ENCODE measurements at places on chromosomes 6 and 20. TPM values are rescaled to one million over a fixed set of nuclear protein-coding genes. Genes with fewer than 3 reads are reported as not detected.

Gene SYTL3
- polyA plus RNA-seq, result 3.1 TPM

GRCh38 chr20:6044115-6044514 is 9.7 kb downstream of the LRRN4 start:
- DNase-seq, result no peak

GRCh38 chr6:144248003-144248402 is 37.1 kb upstream of the UTRN start:
- DNase-seq, result no peak

- no peak for DNase-seq
Observed at GRCh38 chr6:14754751-14755513, 490.9 kb upstream of the JARID2 start.

GRCh38 chr6:152221806-152222628 is 414.5 kb downstream of the ESR1 start:
- no peak for DNase-seq

DNA sequence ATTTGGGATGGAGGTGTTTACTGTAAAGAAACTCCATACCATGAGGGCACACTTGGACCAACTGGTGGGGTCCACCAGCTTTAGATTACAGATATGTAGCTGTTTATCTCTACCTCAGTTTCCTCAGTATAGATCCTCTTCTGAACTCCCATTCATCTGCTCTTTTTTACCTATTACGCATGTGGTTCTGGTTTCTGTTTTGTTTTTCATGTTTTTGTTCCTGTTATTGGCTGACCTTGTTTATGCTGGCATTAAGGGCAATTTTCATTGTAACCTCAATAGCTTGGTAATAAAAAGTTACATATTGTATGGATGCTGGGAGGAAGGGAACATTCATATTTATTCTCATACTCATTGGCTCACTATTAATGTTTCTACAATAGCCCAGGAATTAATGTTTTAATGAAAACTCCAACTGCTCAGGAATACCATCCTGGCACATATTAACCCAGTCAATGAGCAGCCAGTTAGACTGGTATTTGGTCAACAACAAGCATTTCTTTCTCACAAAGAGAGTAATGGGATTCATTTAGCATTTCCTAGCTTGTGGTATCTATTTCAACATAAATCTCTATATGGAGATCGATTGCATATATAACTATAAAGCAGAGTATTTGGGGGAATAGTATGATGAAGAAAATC is 83.8 kb upstream of the FAM184A start:
- DNase-seq, result no peak

- DNase-seq, result peak; percentile 50
Observed at GRCh38 chr20:57810511-57811373, 100.9 kb upstream of the PMEPA1 start.

Gene TFAP2C
- 0.65 TPM for polyA plus RNA-seq

GRCh38 chr20:15703171-15703911 is 869.9 kb downstream of the KIF16B start:
- no peak for DNase-seq

Gene CCNC
- 51.4 TPM for polyA plus RNA-seq

DNA sequence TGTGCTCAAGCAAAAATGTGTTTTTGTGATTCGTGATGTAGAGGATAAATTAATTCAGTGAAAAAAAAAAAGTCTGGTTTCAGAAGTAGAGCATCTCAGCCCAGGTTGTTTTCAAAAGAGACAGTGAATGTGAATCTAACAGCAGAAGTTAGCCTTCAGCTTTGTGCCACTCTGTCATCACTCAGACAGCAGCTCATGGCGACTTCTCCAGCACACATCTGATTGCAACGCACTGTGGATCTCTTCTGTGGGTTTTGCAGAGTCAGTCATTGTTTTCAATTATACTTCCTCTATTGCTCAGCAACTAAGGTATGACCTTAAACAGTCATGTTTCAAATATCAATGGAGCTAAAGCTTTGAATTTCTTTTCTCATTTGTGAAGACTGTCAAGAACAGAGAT is 335.5 kb upstream of the POU3F2 start:
- no peak for DNase-seq

DNA sequence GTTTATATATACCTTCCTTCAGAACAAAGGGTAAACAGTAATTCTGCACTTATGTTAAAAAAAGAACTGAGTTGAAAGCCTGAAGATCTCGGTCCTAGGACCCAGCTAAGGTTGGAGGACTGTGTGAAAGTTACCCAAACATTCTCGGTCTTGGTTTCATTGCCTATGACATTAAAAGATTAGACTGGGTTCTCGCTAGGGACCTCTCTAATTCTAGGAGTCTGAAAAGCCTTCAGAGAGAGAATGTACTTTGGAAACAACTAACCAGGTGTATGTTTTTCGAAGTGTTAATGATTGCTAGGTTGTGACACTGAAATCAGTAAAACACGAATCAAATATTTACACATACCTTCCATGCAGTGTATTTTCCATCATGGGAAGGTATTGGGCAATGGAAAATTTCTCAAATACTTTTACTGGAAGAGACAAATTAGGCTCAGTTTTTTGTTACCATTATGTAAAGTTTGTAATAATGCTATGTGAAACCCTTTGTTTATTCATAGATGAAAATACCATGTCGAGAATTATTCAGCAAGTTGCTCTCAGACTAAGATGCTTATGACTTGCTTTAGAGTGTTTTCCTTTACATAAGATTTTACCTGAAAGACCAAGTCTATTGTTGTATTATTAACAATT is 113.7 kb upstream of the LOC128125822 start:
- peak; percentile 31 for DNase-seq

GRCh38 chr6:162116902-162117525 is 610.6 kb downstream of the PRKN start:
- no peak for DNase-seq

DNA sequence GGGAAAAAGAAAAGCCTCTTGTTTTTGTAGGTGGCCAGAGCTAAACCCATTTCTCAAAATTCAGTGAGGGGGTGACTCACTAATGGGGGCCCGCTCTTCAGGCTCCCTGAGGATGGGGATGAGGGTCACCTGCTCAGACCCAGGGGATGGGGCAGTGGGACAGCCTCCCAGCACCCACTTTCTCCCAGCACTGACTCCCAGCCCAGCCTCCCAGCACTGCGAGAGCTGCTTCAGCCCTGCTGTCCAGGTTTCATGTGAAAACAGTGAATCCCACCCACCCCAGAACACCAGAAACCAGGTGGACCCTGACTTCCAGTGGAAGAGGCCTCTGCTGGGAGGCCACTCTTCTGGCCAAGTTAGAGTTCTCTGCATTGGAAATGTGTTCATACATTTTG is 362.6 kb downstream of the CDH4 start:
- no peak for DNase-seq

Gene DYNLT2
- polyA plus RNA-seq, result 2.6 TPM

Gene UNC5CL
- polyA plus RNA-seq, result 41.3 TPM

- DNase-seq, result no peak
Observed at GRCh38 chr6:152136449-152136825, 329.0 kb downstream of the ESR1 start.

GRCh38 chr6:144613859-144614258 is 328.7 kb downstream of the UTRN start:
- no peak for DNase-seq

DNA sequence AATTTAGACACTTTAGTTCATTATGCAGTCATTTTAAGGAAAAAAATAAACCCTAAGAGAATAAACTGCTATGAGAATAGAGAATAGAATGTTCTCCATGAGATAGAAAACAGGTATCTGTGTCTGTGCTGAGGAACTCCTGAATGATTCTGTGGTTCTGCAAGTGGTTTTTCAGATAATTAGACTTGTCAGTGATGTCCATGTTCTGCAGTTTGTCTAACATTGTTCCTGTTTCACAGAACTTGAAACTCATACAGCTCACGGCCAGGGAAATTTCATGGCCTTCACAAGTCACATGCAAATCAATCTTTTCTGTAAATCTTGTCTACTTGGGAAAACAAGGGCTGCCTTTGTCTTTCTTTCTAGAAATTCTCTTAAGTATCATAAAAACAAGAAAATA is 73.4 kb upstream of the HMGCLL1 start:
- no peak for DNase-seq

DNA sequence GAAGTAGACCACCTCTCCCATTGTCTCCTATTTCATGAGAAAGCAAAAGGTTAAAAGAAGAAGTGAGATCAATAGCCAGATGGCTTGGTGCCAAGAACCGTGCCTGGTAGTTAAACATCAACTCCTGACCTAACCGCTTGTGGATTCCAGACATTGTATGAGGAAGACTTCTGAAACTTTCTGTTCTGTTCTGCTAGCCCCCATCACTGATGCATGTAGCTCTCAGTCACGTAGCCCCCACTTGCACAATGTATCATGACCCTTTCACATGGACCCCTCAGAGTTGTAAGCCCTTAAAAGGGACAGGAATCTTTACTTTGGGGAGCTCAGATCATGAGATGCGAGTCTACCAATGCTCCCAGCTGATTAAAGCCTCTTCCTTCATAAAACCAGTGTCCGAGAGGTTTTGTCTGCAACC is 301.2 kb downstream of the RNGTT start:
- no peak for DNase-seq

DNA sequence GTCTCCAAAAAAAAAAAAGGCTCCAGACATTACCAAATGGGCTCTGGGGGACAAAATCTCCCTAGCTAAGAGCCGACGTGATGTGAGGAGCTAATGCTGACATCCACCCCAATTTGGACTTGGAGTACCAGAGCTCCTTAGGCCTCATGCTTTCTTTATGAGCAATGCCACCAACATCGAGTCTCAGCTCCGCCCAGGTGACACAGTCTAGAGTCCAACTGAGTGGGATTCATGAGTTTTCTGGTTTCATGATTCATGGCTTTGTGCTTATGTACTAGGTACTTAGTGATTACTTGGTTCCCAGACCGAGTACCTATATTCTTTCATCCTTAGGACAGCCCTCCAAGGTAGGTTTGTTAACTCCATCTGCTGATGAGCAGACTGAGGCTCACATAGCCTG is 4.4 kb downstream of the ANKRD60 start:
- DNase-seq, result no peak

DNA sequence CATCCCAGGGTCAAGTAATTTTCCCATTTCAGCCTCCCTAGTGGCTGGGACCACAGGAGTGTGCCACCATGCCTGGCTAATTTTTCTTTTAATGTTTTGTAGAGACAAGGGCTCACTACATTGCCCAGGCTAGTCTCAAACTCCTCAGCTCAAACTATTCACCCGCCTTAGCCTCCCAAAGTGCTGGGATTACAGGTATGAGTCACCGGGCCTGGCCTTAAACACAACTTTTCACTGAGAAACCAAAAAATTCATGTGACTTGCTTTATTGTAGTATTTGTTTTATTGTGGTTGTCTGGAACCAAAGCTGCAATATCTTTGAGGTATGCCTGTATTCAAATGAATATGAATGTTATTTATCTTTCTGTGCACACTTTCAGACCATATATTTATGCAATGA is 72.2 kb downstream of the RWDD2A start:
- DNase-seq, result no peak

DNA sequence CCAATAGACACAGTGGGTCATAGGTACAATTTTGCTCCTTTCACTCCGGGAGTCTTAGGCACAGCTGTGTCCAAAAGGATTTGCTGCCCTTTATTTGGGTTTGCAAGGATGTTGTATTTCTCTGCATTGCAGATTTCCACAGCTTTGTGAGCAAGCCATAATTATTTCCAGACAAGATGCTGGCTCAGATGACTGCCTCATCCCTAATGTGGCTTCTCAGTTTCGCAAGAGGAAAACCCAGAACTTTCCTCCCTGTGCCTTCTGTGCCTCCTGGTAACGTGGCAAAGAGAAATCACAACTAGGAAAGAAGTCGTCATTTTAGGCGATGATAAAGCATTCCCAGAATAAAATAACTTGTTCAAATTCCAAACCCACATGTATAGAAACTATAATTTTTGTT is 33.7 kb downstream of the FAM50B start:
- no peak for DNase-seq

- no peak for DNase-seq
Observed at GRCh38 chr6:31170600-31170881, at the start of gene POU5F1. TSS of gene POU5F1 (minus strand) at chr6:31170682. CDS start at chr6:31170620, 62 bp downstream.

- DNase-seq, result no peak
Observed at GRCh38 chr6:149209871-149210775, 107.4 kb upstream of the TAB2 start.

Gene GABRR1
- not detected for polyA plus RNA-seq

- no peak for DNase-seq
Observed at GRCh38 chr6:91720324-91720723, 1133.5 kb upstream of the MAP3K7 start.

Gene EIF6
- polyA plus RNA-seq, result 254 TPM

Gene PAK1IP1
- 11.6 TPM for polyA plus RNA-seq

GRCh38 chr20:57508381-57508780 is 16.6 kb downstream of the CTCFL start:
- DNase-seq, result no peak

DNA sequence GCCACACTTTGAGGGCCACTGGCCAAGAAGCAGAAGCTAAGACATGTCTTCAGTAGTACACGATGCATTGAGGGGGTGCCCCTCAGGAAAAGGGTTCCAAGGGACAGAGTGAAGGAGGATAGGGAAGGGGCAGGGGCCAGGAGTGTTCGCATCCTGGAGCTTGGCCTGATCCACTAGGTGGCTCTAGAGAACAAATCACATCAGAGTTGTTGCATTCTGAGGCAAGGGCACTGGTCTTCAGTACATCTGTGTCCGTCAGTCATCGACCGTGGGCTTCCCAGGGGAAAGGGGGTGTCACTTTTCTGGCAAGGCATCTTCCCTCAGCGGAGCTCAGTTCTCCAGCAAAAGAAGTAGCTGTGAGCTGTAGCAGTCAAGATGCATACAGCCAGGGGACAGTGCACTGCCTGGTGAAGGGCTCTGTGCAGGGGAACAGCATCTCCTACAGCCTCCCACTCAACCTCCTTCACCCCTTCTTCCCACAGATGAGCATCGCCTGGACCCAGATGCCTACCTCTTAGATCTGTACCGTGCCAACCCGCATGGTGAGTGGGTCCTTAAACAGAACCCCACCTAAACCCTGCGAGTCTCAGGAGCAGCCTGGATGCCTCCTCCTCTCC is 47.8 kb downstream of the ARHGAP40 start:
- no peak for DNase-seq

Gene GPLD1
- 0.41 TPM for polyA plus RNA-seq

DNA sequence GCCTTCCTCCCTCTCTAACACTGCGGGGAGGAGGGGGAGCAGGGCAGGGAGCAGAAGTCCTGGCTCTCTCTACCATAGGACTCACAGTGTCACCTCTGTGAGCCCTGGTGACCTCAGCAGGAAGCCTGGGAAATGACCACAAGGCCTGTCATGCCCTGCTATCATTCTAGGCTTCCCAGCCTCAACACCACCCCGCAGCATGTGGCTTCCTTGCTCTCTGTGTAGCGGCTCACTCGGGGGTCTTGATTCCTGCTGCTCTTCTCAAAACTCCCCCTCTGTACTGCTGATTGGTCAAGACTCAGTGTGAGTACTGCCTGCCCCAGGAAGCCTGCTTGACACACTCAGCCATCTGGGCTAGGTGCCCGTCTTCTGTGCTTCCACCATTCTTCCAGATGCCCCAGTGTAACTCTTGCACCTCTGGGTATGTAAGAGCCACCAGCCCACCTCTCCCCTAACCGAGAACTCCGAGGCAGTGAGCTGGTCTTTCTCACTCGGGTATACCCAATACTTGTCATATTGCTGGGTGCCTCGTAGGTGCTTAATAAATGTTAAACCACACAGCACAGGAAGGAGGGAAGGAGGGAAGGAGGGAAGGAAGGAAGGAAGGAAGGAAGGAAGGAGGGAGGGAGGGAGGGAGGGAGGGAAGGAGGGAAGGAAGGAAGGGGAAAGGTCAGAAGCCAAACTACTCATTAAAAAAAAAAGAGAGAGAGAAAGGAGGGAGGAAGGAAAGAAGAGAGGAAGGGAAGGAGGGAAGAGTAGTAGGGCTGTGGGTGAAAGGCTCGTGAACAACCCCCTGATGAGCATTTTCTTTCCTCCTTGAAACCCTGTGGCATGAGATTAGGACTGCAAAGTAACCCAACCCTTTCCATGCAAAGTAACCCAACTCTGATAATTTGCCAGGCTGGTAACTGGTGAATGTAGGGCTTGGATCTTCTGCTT is 5.0 kb downstream of the MDFI start:
- DNase-seq, result peak; percentile 6

Gene CCR6
- polyA plus RNA-seq, result 0.43 TPM
